ENCODE measurements at places on chromosomes 2 and 18. TPM values are rescaled to one million over a fixed set of nuclear protein-coding genes. Genes with fewer than 3 reads are reported as not detected.

Gene SOCS6
- total RNA-seq, result 19.1 TPM

- H3K36me3 ChIP-seq, result no peaks in the 10 kb centered on the region
- no peak overlapping the region for H3K4me3 ChIP-seq
- H3K4me1 ChIP-seq, result no peaks in the 10 kb centered on the region
- no peak overlapping the region for H3K27ac ChIP-seq
Measured at GRCh38 chr2:142065156-142065555, 65.7 kb downstream of the LRP1B start.

- H3K4me3 ChIP-seq, result no peak overlapping the region
- H3K27me3 ChIP-seq, result no peaks in the 10 kb centered on the region
- no peak overlapping the region for H3K27ac ChIP-seq
- no peak for DNase-seq
- H3K4me1 ChIP-seq, result no peaks in the 10 kb centered on the region
- no peaks in the 10 kb centered on the region for H3K36me3 ChIP-seq
Measured at GRCh38 chr18:62663731-62664336, 51.5 kb upstream of the PHLPP1 start.

GRCh38 chr2:73582364-73582763 lies 59.9 kb downstream of the NAT8 start:
- no peaks in the 10 kb centered on the region for H3K36me3 ChIP-seq
- no peak for DNase-seq
- no peaks in the 10 kb centered on the region for H3K4me1 ChIP-seq

- H3K4me3 ChIP-seq, result no peak overlapping the region
- DNase-seq, result no peak
- no peak overlapping the region for H3K27ac ChIP-seq
- no peaks in the 10 kb centered on the region for H3K4me1 ChIP-seq
- no peaks in the 10 kb centered on the region for H3K27me3 ChIP-seq
Measured at GRCh38 chr18:49175476-49175875, 224.7 kb upstream of the SMAD7 start.

Data from psoas muscle (tissue), 8 donors.